ENCODE measurements at places on chromosomes 5 and 9. TPM values are rescaled to one million over a fixed set of nuclear protein-coding genes. Genes with fewer than 3 reads are reported as not detected.
A peak's percentile ranks its signal among the peaks of the same experiment; 100 is the strongest.

DNA sequence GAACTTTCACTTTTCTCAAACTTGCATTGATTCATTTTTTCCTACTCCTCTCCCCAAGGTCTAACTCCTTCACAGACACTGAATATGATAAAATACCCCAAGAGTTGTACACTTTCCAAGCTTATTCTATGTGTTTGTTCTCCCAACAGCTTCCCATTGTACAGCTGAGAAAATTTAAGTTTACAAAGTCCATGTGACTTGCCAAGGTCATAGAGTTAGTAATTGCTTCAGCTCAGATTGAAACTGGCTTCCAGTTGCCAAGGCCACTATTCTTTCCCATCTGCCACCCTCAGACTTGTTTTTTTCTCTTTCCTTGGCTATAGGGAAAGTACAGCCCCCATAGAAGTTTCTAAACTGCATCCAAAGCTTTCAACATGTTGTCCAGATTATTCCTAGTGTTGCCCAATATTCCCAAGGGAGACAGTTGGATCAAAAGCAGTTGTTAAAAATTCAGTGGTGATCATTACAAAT is 34.8 kb downstream of the TNFSF8 start:
- DNase-seq = no peak

DNA sequence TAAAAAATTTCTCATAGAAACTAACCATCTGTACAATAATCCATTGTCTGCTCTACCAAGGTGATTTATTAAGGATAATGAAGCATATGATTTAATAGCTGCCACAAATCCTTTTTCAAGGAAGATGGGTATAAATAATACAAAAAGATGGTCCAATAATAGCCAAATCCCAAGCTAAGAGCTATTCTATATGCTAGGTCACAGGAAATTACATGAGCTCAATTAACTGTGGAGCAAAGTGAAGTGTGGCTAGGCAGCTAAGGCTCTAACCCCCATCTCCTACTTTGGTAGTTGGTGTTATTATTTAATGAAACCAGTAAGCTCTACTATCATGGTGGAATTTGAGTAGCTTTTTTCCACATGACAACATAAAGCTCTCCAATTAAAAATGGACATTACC is 1045.0 kb upstream of the DMAC1 start:
- DNase-seq = no peak

- peak; percentile 77 for DNase-seq
These were observed 7.6 kb downstream of the TTC16 start for GRCh38 chr9:127723444-127723843.

DNA sequence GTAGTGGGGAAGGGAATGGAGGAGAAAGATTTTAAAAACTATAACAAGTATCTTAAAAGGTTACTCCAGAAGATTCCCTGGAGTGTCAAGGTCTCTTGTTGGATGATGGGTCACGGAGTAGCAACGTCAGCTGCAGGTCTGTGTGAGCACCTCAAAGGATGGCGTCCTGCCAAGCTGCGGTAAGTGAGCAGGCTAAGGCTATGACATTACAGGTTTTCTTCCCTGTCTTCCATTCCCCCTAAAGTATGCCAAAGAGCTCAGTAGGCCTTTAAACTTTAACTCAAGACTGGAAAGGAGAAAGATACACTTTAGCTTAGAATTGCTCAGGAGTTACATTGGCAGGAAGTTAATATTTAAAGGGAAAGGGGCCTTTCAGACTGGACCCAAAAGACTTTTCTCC is 17.5 kb downstream of the SPOCK1 start:
- no peak for DNase-seq

DNA sequence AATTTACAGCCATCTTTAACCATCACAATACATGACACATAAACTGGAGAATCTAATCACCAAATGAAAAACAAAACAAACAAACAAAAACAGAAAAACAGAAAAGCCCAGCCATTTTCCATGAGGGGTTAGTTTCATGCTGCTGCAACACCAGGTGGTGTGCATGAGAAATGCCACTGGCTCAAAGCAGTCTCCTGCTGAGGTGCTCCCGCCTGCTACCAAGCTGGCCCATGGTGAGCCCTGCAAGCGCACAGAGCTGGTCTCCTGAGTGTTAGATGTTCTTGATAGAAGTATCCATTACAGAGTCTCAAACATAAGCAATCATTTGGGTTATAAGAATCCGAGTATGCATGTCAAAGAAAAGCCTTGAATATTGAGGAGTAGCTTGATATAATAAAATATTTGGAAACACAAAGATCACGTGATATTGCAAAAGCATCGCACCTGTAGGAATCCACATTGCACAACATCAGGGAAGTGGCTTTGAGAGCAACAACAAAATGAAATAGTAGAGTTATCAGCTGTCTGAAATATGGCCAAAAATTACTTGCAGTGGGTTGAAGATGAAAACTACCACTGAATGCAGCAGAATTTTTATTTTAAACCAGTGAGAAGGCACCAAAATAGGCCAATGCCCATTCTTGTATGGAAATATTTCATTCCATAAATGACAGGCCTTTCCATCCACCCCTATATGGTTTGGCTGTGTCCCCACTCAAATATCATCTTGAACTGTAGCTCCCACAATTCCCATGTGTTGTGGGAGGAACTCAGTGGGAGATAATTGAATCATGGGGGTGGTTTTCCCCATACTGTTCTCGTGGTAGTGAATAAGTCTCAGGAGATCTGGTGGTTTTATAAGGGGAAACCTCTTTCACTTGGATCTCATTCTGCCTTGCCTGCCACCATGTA is 194.8 kb downstream of the SYK start:
- no peak for DNase-seq

DNA sequence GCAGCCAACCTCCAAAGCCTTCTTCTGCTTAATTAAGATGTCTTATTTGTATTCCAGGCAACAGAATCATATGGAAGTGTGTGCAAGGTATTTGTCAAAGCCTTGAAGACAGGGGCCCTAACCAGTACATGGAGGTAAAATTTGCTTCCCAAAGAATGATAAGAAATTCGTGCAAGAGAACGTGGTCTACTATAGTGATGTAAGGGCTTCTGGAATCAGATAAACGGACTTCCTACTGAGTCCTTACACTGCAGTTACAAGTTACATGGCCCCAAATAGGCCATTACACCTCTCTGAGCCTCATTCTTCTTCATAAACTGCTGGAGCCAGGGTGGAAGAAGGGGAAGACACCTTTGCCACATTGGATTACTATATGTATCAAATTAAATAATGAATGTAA is 15.9 kb upstream of the ISOC1 start:
- no peak for DNase-seq

GRCh38 chr5:142915813-142916424 is 145.7 kb downstream of the ARHGAP26 start:
- DNase-seq = peak; percentile 69

DNA sequence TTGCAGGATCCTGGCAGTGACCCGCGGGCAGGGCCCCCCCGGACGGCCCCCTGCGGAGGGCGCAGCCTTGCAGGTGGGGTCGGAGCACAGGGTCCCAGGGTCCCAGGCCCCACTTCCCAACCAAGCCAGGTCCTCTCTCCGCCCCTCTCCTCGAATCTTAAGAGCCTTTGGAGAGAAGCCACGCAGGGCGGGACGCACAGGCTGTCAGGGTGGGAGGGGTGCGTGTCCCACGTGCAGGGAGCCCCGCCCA is 18.4 kb upstream of the EGFL7 start:
- peak; percentile 74 for DNase-seq

DNA sequence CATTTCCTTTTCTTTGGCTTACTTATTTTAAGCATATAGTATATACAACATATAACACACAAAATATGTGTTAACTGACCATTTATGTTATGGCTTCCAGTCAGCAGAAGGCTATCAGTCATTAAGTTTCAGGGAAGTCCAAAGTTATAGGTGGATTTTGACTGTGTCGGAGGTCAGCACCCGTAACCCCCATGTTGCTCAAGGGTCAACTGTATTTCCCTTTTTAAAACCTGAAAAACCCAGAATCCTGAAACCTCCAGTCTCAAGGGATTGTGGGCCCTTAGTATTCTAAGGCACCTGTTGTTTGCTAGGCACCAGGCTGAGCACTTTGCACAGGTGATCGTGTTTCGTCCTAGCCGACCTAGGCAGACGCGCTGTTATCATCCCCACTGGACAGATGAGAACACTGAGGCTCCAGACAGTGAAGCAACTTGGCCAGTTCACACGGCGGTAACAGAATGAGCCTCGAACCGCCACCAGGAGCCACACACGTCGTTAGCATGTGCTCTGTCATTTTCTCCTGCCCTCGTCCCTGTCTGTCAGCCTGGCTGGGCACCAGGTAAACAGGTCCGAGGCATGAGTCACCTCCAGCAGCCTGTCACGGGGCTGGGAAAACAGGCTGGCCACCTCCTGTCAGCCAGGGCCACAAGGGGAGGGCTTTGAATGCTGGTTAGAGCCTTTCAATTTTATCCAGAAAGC is 39.9 kb downstream of the DUSP1 start:
- DNase-seq = peak; percentile 62

DNA sequence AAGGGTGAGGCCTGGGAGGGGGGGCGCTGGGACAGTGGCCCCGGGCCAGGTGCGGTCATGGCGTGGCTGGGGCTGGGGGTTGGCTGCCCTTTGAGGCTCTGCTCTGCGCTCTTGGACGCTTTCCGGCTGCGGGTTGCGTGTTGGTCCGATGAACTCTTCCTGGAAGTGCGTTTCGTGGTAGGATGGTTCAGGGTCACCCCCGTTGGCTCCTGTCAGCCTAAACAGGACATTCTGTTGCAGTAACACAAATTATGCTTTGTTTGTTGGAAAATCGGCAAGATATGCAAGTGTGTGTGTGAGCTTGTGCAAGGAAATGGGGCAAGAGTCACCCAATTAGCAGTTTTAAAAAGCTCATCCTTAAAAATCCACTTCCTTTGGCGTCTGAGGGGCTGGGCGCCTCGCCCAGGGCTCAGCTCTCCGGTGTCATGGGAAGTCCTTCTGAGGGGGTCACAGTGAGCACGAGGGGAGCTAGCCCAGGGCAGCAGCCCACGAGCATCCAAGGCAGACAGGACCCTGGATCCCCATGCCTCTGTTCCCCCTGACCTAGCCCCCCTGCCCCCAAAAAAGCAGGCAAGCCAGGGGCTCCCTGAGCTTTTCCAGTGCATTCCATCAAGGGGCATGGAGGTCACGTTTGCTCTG is 22.2 kb upstream of the RNU6ATAC start:
- DNase-seq = no peak

GRCh38 chr9:8351436-8351835 is 551.9 kb upstream of the DMAC1 start:
- no peak for DNase-seq

DNA sequence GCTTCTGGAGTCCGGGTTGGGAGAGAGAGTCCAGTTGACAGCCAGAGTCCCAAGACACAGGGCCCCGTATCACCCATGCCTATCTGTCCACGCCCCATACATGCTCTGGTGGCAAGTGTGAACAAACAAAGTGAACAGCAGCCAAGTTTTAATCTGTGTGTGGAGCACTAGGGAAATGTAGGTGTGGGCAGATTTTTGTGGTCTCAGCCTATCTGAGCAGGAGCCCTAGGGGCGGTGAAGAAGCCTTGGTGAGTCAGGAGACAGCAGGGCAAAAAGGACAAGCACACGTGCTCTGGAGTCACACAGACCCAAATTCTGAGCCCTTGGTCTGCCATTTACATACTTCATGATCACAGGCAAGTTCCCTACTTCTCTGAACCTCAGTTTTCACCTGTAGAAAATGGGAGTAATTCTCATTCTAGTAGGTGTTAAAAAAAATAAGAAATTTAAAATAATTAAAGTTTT is 23.2 kb downstream of the EGR1 start:
- DNase-seq = peak; percentile 59

The MARVELD2 gene
- total RNA-seq = 0.08 TPM

The PLAC8L1 gene
- total RNA-seq = not detected

The ATP10B gene
- total RNA-seq = 0.35 TPM

The NPDC1 gene
- 1.2 TPM for total RNA-seq

The FBP2 gene
- total RNA-seq = 0.41 TPM

All from H4 (cell line).